ENCODE measurements at places on chromosomes 12 and 14.

DNA sequence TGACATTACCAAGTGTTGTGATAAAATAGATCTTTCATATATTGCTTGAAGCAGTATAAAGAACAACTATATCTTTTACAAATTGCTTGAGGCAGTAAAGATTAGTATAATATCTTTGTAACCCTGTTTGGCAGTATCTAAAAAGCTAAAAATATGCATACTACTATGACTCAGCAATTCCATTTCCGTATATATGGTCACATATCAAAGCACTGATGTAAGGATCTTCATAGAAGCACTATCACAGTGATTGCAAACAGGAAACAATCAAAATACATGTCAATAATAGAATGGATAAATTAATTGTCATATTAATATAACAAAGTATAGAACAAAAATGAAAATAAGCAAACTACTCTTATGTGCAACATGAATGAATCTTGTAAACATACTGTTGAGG lies 158.4 kb upstream of the IGF1 start:
- no peak for DNase-seq

- DNase-seq = no peak
Observed at GRCh38 chr14:76922584-76922983, 96.4 kb downstream of the LRRC74A start.

- DNase-seq = no peak
Observed at GRCh38 chr14:96409701-96410100, 17.8 kb downstream of the AK7 start.

- DNase-seq = no peak
Observed at GRCh38 chr12:109137055-109137454, 20.7 kb downstream of the ACACB start.

GRCh38 chr12:124233041-124233796 lies 61.7 kb upstream of the RFLNA start:
- DNase-seq = no peak
